Chondrocyte (in vitro differentiated cells): ENCODE measurements at places on chromosomes 13 and 19. TPM values are rescaled to one million over a fixed set of nuclear protein-coding genes. Genes with fewer than 3 reads are reported as not detected.

Gene APOC1
- total RNA-seq, result 2.2 to 6.9 TPM in 2 of 3 replicates, not detected in the other

Gene OR2Z1
- total RNA-seq, result not detected in 3 replicates

Gene PCDH9
- total RNA-seq, result 9.8 to 45.4 TPM (median 10.1 TPM) in 3 replicates

Gene SLC10A2
- not detected in 3 replicates for total RNA-seq

Gene TSKS
- not detected in 3 replicates for total RNA-seq

Gene CACNG8
- 0.05 TPM in 1 of 3 replicates, not detected in the others for total RNA-seq

DNA sequence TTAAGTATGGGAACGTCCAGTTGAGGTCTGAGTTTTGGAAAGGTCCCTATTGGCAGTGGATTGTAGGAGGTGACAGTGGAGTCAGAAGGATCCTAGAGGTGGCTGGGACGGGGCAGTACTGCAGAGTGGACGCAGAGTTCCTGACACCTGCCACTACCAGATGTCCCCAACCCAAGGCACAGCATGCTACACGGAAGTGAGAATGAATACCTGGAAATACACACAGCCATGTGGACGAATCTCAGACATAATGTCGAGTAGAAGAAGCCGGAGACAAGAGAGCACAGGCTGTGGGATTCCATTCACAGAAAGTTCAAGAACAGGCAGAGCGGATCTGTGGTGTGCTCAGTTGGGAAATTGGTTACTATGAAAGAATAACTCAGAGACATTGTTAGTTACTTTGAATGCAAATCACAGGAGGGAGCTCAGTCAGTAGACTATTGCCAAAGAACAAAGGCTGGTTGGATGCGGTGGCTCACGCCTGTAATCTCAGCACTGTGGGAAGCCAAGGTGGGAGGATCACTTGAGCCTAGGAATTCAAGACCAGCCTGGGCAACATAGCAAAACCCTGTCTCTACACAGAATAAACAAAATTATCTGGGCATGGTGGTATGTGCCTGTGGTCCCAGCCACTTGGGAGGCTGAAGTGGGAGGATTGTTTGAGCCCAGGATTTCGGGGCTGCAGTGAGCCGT lies 37.4 kb downstream of the RYR1 start:
- DNase-seq, result no peak

- no peak for DNase-seq
These were observed 33.6 kb downstream of the KCTD15 start for GRCh38 chr19:33830264-33830663.

DNA sequence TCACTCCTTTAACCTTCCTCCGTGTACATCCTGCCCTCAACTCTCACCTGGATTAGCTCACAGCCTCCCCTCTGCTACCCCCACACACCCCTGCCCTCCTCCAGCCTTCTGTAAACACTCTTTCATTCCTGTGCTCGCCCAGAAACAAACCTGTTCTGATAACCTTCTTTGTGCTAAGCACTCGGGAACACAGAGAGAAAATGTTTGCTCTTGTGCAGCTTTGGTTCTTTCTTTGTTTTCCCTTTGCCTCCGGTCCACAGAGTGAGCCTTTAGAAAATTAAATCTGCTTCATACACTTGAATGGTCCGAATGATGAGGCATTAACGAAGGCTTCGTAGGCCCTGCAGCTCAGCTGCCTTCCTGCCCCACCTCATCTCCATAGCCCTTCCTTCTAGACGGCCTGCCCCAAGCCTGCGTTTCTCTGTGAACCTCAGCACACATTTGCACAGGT lies 6.6 kb upstream of the ZDHHC20 start:
- DNase-seq, result no peak

DNA sequence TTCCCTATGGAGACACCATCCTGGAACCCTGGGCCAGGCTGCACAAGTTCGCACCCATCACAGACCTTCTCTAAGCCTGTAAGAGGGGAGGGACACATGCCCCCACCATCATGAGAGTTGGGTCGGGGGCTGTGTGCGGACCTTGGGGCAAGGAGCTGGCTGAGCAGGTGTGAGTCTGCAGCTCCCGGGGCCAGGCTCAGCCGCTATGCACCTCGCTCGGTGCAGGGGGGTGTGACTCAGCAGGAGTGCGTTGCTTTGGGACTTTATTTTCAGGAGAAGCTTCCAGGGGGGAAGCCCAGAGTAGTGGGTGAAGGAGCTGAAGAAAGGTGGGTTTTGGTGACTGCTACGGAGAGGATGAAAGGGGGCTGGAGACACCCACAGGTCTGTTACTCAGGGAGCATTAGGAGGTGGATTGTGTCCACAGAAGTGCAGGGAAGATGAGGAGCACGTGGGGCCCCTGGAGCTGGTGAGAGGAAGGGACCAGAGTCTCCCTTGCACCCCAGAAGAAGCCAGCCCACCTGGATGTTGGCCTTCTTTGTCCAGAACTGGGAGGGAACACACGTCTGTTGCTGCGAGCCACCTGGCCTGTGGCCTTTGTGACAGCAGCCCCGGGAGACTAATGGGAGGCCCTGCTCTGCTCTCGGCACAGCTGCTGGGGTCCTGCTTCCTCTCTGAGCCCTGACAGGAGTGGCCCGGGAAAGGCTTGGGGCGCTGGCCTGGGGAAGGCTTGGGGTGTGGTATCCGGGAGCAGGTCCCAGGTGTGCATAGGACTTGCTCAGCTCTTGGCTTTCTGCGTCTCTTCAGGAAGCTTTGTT lies 162.6 kb downstream of the TEX29 start:
- no peak for DNase-seq

DNA sequence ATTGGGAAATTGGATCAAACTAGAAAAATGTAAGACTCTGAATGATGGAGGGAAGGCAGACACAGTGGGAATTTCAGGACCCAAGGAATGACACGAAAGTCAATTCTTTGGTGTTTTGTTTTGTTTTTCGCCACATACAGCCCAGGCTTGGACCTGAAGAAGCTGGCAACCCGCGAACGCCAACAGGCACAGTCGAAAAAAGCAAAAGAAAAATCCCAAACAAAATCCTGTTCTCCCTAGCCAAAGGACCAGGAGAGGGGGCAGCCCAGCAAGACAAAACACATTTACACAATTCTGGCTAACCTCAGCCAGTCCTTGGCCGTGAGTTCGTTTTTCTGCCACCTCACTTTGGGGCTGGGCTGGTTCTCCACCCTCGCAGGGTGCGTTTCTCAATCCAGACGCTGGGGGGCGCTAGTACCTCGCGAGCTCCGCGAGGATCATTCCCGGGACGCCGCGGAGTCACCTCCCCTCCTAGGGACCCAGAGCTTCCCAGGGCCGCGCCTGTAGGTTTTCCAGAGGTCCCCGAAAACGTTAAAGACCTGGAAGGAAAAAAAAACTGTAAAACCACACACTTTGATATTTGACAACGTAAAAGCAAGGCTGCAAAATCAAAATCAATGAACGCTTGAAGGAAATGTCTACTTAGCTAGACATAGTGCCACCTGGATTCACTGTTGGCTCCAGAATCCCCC lies 34.9 kb upstream of the TPM4 start:
- peak; percentile 93 for DNase-seq

DNA sequence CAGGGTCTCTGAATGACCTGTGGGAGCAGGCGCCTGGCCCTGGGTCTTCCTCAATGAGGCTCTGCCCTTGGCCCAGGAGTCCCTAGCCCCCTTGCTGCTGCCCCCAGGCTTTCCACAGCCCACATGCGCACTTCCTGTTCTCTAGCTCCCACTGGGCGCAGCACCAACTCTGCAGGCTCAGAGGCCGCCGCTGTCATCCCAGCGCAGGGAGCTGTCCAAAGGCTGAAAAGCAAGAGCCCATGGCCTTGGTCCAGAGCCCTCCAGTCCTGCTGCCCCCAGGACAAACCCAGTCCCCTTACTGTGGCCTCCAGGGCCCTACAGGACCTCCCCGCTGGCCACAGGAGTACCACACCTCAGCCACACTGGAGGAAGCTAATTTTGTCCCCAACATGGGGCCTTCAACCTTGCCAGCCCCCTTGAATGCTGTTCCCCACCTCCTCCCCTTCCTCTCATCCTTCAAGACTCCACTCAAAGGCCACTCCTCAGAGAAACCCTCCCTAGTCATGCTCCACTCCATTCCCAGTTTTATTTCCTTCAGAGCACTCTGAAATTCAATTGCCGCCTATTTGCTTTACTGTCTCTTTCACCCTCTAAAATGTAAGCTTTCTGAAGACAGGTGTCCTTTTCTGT lies 8.0 kb upstream of the POU2F2 start:
- no peak for DNase-seq

DNA sequence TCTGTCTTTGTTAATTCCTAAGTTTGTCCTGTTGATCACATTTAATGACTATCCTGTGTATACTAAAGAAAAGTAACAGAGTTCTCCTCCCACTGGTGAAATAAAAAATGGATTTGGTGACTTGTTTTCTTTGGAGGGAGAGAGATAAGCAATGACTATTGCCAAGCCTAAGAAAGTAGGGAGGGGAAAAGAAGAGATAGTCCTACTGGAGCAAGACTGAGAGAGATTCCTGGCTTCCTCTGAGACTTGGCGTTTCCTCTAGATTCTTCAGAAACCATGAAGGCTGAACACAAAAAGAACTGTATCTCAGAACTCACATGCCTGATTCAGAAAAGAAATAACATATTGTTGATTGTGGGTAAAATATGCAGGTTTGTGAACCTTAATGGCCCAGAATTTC lies 406.5 kb downstream of the FOXO1 start:
- DNase-seq, result no peak

DNA sequence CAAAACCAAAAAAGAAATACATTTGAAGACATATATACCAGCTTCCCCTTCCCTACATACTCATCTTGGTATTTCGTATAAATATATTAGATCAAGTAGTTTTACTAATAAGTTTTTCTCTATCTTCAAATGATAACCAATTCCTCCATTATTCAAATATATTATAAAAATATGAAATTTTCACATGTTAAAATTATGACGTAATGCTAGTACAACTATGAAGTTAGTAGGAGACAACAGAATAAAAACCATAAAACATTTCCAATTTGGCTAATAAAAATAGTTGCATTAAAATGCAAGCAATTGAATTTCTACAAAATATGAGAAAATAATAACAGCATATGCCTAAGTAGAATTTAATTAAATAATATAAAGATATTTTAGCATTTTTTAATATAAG lies 501.8 kb upstream of the SLITRK5 start:
- no peak for DNase-seq

GRCh38 chr13:78603240-78603957 lies at the start of gene POU4F1:
POU4F1 (minus strand) TSS chr13:78603552; CDS start chr13:78603326, 226 bp downstream.
- DNase-seq, result peak; percentile 77

- no peak for DNase-seq
These were observed 23.2 kb downstream of the NALCN start for GRCh38 chr13:101393140-101393539.

GRCh38 chr13:56907766-56908165 lies 233.0 kb upstream of the PRR20A start:
- no peak for DNase-seq

DNA sequence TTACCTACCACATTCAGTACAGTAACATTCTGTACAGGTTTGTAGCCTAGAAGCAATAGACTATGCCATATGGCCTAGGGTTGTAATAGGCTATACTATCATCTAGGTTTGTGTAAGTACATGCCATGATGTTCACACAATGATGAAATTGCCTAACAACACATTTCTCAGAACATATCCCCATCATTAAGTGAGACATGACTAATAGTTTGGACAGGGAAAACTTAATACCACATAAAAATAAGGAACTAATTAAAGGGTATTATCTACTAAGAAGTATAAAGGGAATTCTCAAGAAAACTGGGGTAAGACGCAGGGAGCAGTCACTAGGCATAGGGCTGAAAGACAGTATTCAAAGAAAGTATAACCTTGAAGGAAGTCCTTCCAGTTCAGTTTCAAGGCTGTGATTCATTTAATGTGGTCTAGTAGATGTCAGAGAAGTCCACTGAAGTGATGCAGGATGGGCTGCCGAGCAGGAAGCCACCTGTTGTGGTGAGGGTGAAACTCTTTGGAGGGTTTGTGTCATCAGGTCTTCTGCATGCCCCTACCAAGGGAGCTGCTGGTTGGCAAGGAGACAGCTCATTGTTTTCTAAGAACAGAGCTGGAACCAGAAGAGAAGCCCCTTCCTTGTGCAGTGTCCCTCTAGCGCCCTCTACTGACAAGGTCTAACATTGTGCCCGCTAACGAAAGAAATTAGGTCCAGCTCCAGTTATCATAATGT lies 122.9 kb downstream of the OLFM4 start:
- no peak for DNase-seq

DNA sequence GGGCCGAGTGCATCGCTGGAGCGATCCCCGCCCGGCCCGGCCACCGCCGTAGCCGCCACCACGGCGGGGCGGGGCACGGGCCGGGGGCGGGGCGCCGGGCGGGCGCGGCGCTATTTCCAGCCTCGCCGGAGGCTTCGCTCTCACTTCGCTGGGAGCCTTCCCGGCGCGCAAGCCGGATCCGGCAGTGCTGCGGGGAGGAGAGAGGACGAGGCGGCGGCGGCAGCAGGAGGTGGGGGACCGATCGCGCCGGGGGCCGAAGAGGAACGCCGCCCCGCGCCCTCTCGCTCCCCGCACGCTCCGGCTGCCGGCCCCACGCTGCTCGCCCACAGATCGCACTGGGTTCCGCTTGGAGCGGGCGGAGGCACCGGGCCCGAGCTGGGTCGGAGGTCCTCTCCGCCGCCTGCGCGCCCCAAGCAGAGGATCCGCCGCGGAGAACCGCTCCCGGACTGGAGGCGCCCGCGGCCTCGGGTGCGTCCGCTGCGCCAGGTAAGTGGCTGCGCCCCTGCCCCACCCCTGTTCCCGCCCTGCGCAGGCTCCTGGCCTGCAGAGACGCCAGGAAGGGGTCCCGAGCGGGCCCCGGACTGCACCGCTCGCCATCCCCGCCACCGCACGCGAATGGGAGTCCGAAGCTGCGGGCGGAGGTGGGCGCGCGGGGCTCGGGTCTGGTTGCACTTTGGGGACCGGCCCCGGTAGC lies at the start of gene CHST8:
Gene CHST8 (plus strand): TSS at position 143 of the 694 bp plus-strand sequence. CDS start 67,309 bp downstream, outside the sequence.
- peak; percentile 69 for DNase-seq

- peak; percentile 41 for DNase-seq
These were observed 10.6 kb downstream of the CALM3 start for GRCh38 chr19:46611776-46612175.

- DNase-seq, result no peak
These were observed 361.0 kb downstream of the FGF14 start for GRCh38 chr13:102040812-102041211.

DNA sequence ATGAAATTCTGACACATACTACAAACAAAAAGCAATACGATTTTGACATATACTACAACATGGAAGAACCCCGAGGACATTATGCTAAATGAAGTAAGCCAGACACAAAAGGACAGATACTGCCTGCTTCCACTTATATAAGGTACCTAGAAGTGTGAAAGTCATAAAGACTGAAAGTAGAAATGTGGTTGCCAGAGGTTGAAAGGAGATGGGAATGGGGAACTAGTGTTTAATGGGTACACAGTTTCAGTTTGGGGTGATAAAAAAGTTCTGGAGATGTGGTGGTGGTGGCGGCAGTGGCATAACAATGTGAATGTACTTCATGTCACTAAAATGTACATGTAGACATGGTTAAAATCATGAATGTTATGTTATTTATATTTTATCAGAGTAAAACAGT lies 12.1 kb upstream of the NDFIP2 start:
- no peak for DNase-seq

DNA sequence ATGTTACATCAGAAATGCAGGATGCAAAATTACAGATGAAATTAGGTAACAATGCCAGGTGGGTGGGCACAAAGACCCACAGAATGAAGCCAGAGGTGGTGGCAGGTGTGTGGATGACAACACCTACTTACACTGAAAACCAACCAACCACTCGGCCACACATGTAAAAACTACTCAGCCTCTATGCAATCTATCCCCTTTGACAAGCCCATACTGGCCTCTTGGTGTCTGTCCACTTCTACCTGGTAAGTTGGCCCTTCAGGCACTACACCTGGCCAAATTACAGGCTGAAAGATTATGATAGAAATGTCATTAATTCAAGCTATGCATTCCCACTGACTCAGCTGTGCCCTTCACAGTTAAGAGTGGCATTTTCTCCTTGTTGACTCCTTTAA lies 50.0 kb downstream of the BRD4 start:
- no peak for DNase-seq
